ENCODE measurements at places on chromosomes 2 and 18. TPM values are rescaled to one million over a fixed set of nuclear protein-coding genes. Genes with fewer than 3 reads are reported as not detected.

DNA sequence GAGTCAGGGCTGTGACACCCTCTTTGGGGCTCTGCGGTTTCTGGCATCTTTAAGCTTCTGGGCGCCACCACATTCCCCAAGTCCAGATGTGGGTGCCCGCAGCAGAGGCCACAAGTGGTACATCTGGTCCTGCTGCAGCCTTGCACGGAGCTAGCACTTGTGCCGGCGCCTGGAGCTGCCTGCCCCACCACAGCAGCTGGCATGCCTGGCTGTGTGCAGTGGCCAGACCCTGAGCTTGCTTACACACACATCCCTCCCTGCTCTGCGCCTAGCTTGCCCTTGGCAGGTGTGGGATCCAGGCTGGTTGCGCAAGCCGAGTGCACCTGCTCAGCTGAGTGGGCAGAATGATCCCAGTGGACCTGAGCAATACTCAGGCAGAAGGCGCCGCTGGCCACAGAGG lies 27.3 kb downstream of the SLC4A10 start:
- H3K4me3 ChIP-seq, result no peak overlapping the region
- H3K4me1 ChIP-seq, result no peaks in the 10 kb centered on the region
- no peaks in the 10 kb centered on the region for H3K36me3 ChIP-seq
- no peak for DNase-seq
- H3K27ac ChIP-seq, result no peak overlapping the region
- H3K27me3 ChIP-seq, result no peaks in the 10 kb centered on the region

The KCMF1 gene
- 30.7 TPM for total RNA-seq

DNA sequence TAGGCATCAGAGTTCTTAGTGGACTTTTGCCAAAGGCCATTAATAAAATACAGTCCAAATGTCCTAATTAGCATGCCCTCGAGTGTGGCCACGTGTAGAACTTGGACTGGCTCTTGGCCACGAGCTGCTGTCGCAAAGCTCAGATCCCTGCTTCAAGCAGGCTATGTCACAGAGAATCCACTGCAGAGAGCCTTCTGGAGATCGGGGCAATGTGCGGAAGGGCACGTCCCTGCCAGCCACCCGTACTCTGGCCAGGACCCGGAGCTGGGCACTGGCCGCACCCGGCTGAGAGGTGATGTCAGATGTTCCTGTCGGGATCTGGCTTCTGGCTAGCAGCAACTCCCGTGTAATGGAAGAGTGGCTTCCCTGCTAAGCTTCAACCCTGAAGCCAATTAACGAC lies 432.7 kb upstream of the ID2 start:
- H3K27ac ChIP-seq, result no peak overlapping the region
- no peak overlapping the region for H3K4me3 ChIP-seq
- H3K4me1 ChIP-seq, result no peaks in the 10 kb centered on the region
- H3K36me3 ChIP-seq, result no peaks in the 10 kb centered on the region
- DNase-seq, result no peak

DNA sequence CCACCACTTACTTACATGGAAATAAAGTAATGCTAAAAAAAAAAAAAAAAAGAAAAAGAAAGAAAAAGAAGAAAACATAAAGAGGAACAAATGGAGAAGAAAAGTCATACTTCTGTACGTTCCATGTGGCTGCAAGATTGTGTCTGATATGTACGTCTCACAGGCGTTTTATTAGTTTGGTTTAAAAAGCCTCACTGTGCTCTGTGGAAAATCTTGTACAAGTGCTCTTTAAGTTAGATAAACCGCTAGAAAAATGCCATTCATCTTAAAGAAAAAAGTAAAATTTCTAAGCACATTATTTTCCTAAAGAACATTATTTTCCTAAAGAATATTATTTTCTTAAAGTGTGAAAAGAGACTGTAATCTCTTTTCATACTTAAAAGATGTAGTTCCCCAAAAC lies 165.1 kb downstream of the ZNF521 start:
- DNase-seq, result no peak
- no peak overlapping the region for H3K27ac ChIP-seq
- H3K36me3 ChIP-seq, result no peaks in the 10 kb centered on the region

DNA sequence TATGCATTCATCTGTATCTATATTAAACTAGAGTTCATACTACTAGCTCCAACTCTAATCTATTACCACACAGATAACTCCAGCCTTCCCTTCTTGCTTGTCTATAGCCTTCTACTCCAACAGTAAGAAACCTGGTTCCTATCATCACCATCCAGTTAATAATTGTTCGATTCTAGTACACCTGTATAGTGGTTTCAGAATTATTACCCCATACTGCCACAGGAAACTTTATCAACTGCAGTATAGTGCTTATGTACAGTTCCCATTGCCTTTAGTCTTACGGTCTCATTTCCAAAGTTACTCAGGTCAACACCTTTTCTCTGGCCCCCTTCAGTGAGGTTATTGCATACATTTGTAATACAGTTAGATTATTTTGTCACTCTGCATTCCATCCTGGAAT lies 14.5 kb downstream of the METTL8 start:
- H3K27me3 ChIP-seq, result no peaks in the 10 kb centered on the region
- H3K4me3 ChIP-seq, result no peak overlapping the region
- no peak overlapping the region for H3K27ac ChIP-seq
- no peak for DNase-seq
- H3K4me1 ChIP-seq, result peaks cover 6% of the 10 kb centered on the region

The GBX2 gene
- total RNA-seq, result not detected

DNA sequence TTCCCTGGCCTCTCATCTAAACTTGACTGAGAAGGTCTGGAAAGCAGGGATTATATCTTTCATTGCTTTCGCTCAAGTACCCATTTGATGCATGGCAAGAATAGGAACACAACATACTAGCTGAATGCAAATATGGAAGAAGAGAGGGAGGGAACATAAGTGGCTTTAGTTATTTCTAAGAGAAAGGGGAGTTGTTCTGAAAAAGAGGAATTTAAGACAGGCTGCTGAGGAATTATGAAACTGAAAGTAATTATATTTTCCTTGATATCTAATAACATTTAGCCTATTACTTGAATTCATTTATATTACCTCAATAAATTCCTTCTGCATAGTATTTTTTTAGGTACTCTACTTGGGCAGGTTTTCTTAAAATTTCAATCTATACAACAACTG lies 105.8 kb upstream of the TTN start:
- H3K27ac ChIP-seq, result no peak overlapping the region
- DNase-seq, result no peak
- no peaks in the 10 kb centered on the region for H3K27me3 ChIP-seq
- H3K4me1 ChIP-seq, result peaks cover 10% of the 10 kb centered on the region

GRCh38 chr2:241905716-241906377 lies 36.3 kb downstream of the RTP5 start:
- no peak for DNase-seq
- H3K4me1 ChIP-seq, result peaks cover 10% of the 10 kb centered on the region
- no peak overlapping the region for H3K4me3 ChIP-seq
- peaks cover 2% of the 10 kb centered on the region for H3K27me3 ChIP-seq

Data from cardiac muscle cell (in vitro differentiated cells and primary cell).